Right ventricle myocardium superior (tissue), 1 donor: ENCODE measurements at places on chromosomes 2 and 18.

DNA sequence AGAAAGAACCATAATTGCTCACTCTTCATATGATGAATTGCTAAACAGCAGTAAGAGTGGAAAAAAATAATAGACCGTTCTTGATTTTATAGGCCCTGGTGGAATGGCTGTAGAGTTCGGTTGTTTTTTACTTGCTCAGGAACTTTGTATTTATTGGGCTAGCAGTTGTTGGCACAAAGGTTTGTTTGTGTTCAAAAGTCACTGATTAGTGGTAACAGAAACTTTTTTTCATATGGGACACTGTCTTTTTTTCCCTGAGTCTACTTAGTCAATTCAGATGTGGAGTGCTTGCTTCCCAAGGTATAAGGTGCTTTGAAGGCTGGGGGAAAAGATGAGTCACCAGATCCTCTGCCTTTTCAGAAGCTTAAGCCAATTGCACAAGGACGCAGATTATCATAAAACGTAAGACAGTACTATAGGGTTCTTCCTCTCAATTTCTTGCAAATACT is 25.8 kb downstream of the PHLPP1 start:
- no peak for DNase-seq

DNA sequence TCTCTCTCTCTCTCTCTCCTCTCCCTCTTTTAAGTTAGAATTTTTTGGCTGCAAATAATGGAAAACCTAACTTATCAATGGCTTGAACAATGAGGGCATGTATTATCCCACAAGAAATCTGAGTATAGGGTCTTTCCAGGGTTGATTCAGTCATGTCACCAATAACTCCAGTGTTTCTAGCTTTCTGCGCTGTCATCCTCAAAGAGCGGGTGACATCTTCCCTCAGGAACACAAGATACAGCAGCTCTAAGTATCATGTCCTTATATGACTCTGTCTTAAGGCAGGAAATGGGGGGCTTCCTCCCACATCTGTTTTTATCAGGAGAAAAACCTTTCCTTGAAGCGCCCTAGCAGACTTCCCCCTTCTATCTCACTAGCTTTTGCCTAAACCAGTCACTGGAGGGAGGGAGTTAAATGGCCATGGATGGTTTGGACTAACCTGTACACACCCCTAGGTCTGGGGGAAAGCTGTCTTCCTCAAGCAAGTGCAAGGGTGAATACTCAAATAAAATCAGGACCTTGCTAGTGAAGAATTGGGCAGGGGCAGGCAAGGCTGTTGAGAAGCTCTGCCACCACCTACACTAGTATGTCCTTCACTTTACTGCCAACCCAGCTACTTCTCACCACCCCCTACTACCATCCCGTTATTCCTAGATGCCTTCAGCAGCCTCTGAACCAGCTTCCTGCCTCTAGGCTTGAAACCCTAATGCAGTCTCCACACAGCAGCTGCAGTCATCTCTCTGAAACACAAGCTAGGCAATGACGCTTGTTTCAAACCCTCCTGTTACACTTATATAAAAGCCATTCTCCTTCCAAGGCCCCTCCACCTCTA is 7.5 kb upstream of the TUBA4A start:
- DNase-seq, result no peak

DNA sequence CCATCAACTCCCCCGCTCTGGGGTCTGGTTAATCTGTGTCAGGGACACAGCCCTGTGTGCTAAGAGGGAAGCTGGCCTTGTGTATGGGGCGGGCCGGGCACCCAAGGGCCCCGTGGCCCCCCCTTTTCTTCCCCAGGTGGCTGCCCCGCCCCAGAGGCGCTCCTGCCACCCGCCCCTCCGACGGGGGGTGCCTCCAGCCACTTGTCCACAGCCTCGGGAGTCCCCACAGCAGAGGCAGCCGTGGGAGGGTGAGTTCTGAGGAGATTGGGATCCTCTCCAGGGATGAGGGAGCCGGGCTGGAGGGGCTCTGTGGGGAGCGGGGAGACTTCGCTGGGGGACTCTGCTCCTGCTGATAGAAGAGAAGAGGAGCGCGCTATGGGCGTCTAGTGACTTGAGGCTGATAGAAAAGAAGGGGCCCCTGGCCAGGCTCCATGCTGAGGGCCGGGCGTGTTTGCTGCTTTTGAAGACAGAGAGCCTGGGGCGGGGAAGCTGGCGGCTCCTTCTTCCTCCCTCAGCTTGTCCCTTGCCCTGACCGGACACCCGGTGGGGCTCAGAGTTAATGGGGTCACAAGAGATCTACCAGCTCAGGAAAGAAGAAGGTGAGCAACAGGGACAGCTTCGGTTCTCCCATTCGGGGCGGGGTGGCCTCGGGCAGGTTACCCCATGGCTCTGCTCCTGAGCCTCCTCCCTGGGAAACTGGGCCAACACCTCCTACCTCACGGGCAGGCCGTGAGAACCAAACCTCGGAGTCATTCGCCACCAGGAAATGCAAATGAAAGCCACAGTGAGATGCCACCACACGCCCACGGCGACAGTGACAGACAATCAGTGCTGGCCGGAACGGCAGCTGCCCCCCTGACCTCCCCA is 89.4 kb upstream of the TAF1B start:
- DNase-seq, result no peak

DNA sequence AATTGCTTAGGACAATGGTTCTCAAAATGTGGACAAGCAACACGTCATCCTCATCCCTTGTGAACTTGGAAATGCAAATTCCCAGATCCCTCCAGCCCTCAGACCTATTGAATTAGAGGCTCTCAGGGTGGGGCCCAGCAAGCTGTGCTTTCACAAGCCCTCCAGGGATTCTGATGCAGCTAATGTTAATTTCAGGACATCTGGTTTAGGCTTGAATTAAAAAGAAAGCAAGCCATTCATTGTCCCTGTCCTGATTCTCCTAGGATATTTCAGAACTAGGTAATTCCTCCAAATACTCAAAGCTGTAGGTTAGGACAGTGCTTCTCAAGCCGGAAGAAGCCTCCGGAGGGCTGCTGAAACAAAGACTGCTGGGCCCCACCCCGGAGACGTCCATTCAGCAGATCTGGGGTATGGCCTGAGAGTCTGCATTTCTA is 26.0 kb upstream of the GLI2 start:
- DNase-seq, result no peak

GRCh38 chr2:1049691-1050090 is 99.0 kb downstream of the SNTG2 start:
- no peak for DNase-seq

DNA sequence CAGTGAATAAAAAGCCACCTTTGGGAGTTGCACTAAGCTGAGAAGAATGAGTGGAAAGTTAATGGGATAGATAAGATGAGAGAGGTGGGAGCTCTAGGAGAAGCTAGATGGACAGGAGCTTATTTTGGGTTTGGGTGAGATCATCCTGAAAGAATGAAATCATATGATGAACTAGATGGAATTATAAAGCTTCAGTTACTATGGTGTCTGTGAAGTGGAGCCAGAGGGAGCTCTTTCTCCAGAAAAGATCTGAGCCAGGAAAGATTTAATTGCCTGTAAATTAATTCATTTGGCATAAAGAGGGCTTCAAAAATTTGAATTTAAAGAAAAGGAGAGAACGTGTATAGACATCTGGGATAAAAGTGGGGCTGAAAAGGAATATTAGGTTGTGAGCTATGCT is 10.3 kb downstream of the DNAH6 start:
- DNase-seq, result no peak

GRCh38 chr2:197613509-197613987 is 61.8 kb downstream of the RFTN2 start:
- DNase-seq, result no peak

DNA sequence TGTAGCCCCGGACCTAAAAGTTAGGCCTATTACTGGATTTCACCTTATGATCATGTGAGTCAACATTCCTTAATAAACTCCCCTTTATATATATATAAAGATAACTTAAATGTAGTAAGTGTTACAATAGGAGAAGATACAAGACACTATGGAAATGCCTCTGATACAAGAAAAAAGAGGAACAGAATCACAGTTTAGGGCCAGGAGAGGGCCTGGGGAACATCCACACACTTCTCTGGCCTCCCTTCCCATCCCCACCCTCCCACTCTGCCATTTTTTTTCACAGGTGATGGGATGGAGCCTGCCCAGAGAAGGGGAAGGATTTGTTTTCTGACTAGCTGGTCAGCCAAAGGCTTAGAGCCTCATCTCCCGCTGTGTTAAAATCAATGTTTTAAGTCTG is 6.4 kb downstream of the CDC42EP3 start:
- DNase-seq, result no peak

- no peak for DNase-seq
These were observed 122.3 kb upstream of the DDX18 start for GRCh38 chr2:117692001-117692763.

- no peak for DNase-seq
These were observed 448.7 kb upstream of the VRK2 start for GRCh38 chr2:57597940-57598339.

DNA sequence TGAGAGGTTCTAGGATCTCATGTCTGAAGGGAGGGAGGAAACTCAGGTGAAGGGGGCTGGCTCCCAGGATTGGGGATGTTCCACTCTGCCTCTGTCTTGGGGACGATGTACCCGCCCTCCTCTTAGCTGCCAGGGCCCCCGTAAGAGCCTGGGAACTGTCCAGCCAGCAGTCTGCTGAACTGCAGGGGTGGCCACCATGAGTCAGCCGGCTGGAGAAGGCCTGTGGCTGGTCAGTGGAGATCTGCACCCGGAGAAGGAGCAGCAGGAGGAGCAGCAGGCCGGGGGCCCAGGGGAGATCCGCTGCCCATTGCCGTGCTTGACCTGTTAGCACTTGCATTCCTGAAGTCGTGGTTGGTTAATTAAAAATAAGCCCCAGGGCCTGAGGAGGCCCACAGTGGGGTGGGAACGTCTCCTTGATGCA is 180.3 kb downstream of the TFCP2L1 start:
- DNase-seq, result no peak

GRCh38 chr2:84865181-84865783 is 15.6 kb downstream of the TRABD2A start:
- DNase-seq, result no peak

DNA sequence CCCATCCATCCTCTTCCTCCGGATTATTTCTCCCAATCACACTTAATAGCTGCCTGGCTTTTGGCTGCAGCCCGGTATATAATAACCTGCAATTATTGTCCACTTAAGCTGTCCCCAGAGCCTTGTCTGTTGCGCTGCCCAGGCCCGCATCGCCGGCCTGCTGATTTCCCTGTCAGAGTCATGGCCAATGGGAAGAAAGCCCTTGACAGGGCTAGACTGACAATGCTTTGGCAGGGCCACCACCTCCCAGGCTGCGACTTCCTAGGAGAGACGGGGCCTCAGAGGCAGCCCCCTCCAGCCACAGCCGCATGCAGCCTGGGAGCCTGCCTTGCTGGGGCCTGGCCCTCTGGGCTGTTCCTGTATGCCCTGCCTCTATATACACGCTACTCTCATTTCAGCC is 10.0 kb upstream of the CELF4 start:
- DNase-seq, result no peak

DNA sequence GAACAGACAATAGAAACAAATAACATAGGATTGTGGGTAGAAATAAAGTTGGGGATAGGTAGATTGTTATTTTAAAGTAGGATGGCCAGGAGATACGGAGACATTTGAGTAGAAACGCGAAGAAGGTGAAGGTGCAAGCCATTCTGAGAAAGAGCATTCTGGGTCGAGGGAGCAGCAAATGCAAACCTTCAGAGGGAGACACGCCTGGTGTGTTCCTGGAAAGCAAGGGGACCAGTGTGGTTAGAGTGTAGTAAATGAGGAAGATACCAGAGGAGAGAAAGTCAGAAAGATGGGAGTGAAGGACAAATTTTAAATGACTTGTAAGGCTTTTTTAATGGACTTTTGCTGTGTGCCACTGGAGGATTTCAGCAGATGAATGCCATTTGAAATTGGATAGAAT is 1.7 kb downstream of the CYP20A1 start:
- DNase-seq, result no peak

DNA sequence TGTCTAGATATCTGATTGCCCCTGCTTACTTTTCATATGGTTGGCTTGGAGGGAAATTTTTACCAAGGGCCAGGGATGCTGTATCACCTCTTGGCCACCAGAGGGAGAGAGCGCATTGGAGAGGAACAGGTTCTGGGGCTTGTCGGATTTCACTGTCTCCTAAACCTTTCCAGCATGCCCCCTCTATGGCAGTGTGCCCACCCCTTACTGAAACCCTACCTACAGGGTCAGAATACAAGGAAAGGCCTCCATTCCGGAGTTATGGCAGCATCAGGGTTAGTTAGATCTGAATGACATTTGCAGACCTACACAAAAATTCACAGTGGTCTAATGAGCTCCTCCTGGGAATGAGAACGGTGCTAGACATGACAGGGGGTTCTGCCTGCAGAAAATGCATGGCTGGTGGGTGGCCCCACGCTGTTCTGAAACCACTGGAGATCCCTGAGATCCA is 5.8 kb downstream of the SLC14A2 start:
- DNase-seq, result no peak

DNA sequence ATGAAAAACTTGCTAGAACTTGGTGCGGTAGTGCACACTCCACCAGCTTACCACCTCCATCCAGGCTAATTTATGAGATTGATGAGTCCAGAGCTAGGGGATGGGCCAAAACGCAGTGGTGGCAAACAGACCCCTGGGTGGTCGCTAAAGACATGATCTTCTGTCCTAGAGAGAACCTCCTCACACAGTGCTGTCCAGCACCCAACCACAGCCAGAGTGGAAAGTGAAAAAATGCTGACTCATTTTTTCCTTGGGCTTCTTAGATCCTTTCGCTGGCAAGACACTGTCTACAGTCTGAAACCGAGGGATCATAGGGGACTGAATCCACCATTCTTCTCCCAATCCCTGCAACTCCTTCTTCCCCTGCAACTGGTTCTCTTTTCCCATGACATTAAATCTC is 4.1 kb downstream of the ANTXR1 start:
- no peak for DNase-seq

DNA sequence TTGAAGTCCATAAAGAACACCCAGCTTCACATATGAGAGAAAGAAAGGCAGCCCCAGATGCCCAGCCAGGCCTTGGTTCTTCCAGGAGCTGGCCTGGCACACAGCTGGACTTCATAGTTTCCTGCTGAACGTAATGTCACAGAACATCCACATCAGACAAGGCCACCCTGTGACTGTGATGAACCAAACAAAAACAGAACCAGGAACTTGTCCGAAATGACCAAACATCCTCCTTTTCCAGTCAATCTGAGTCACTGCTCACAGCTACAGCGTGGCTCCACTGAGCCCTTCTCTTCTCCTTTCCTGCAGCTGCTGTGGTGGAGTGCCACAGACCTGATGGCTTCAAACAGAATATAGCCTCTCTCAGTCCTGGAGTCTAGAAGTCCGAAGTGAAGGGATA is 45.4 kb upstream of the PAPOLG start:
- DNase-seq, result peak; percentile 53

GRCh38 chr18:31612124-31612523 is 20.4 kb downstream of the TTR start:
- DNase-seq, result peak; percentile 47

GRCh38 chr2:59093571-59093970 is 852.4 kb upstream of the FANCL start:
- DNase-seq, result no peak

GRCh38 chr2:110101901-110102803 is 13.5 kb downstream of the MALL start:
- peak; percentile 47 for DNase-seq

GRCh38 chr2:168143813-168144212 is 103.6 kb downstream of the STK39 start:
- DNase-seq, result no peak
